CD4-positive, alpha-beta memory T cell (primary cell): ENCODE measurements at places on chromosomes 12 and 14.

DNA sequence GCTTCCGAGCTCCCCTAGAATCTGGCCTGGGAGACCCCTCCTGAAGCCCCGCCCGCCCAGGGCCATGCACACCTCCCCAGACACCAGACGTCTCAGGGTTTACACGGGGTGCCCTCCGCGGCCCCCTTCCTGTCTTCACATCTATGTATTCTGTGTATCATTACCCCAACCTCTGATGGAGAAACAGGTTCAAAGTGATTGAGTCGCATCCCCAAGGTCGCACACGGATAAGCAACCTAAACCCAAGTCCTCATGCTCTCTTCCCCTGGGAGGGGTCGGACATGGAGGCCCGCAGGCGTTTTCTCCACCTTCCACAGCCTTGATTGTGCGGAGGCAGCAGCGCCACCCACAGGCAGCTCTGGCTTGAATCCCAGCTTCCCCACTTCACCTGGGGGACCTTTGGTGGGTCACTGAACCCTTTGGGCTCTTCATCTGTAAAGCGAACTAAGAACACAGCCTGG is 237.3 kb downstream of the BCL11B start:
- DNase-seq, result no peak

GRCh38 chr14:58298477-58299400 is at the start of gene ARID4A:
Gene ARID4A, plus strand, starts transcription at chr14:58298555. Its CDS starts 1,300 bp downstream, at chr14:58299855.
- peak; percentile 35 for DNase-seq

DNA sequence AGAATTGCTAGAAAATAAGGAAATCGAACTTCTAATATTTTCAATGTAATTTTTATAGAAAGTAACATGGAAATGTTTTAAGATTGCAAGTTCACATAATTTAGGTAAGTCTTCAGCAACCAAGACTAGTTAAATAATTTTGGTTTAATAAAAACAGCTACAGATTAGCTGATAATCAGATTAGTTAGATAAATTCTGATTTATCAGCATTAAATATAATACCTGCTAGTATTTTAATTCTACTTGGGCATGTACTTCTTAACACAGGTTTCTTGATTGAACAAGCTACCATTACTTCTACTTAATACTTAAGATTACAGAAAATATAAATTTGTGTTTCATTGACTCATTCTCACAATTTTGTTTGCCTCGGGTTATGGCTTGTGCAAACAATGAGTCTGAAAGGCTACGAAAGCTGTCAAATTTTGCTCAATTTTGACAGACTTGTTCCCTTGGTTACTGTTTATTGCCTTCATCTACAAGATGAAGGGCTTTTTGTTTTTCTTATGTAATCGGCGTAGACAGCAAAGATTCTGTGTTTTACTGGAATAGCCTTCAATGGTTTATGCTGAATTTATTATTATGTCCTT is 116.1 kb upstream of the NUDT4 start:
- DNase-seq, result no peak

GRCh38 chr12:69639400-69640016 is 28.8 kb upstream of the LRRC10 start:
- peak; percentile 49 for DNase-seq

DNA sequence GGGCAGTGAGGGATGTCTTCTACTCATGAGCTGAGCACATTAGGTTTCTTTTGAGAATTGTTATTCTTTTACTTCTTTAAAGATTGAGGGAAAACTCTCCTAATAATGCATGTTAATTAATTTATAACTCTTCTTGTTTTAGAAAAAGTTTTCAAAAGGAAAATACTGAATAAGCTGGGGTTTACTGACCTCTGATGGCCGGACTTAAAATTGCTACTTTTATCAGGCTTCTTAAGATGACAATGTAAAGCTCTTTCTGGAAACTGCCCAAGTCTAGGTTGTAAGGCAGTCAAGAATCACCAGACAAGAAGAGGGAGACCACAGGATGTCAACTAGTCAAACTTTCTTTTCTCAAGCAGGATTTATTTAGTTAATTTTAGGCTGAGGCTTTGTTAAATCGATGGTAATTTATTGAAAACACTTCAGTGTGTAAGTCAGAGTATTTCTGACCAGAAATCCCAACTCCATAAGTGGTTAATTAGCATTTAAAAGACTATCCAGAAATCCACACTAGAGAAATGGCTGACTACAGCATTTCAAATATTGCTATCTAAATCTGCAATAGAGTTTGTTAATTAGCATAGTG is 82.1 kb downstream of the AVPR1A start:
- no peak for DNase-seq

- no peak for DNase-seq
Observed at GRCh38 chr12:93247313-93247991, 130.3 kb upstream of the NUDT4 start.

DNA sequence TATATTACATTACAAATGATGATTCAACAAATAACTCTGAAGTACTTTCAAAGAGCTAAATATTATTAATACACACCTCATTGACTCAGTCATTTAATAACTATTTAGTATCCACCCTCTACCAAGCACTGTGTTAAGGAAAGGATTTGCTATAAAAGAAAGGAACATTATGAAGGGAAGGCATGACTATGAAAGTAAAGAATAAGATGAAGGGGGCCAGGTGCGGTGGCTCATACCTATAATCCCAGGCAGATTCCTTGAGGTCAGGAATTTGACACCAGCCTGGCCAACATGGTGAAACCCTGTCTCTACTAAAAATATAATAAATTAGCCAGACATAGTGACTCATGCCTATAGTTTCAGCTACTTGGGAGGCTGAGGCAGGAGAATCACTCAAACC is 107.9 kb downstream of the PLCZ1 start:
- no peak for DNase-seq

GRCh38 chr12:46945591-46945990 is 119.8 kb upstream of the SLC38A4 start:
- no peak for DNase-seq

- DNase-seq, result no peak
Observed at GRCh38 chr12:114614040-114614439, 69.9 kb downstream of the TBX3 start.

- no peak for DNase-seq
Observed at GRCh38 chr12:26116829-26117715, 7.8 kb downstream of the BHLHE41 start.

DNA sequence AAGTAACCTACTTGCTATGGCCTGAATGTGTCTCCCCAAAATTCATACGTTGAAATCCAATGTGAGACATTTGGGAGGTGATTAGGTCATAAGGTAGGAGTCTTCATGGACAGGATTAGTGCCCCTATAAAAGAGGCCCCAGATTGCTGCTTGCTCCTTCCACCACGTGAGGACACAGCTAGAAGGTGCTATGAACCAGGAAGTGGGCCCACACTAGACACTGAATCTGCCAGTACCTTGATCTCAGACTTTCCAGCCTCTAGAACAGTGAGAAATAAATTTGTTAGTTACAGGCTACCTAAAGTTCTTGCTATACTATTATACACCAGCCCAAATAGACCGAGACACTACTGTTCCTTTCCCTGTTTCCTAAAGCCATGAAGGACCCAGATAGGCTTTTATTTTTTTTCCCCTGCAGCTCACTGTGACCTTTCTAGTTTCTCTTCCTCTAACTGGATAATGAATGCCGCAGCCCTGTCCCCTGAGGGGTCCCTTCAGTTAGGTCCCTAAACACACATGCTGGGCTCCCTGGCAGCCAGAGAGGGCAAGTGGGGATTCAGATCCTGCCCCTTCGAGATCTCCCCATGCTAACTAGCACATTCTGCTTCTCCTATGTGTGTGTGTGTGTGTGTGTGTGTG is 19.3 kb downstream of the SLC25A3 start:
- no peak for DNase-seq

DNA sequence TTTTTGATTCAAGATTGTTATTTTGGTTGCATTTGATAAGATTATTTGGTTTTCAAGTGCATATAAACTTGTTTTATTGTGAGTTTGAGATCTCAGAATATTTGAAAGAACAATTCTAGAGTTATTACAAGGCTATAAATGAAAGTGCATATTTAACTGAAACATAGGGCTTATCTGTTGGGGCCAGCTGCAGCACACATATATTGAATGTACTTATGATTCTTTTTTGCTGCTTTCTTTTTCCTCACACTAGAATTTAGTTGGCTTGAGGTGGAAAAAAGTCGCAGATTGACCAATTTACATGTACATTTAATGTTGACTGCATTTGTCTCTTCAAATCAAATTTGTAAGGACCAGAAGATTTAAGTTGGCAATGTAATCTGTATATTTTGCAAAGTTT is 88.0 kb downstream of the PCNX1 start:
- no peak for DNase-seq

DNA sequence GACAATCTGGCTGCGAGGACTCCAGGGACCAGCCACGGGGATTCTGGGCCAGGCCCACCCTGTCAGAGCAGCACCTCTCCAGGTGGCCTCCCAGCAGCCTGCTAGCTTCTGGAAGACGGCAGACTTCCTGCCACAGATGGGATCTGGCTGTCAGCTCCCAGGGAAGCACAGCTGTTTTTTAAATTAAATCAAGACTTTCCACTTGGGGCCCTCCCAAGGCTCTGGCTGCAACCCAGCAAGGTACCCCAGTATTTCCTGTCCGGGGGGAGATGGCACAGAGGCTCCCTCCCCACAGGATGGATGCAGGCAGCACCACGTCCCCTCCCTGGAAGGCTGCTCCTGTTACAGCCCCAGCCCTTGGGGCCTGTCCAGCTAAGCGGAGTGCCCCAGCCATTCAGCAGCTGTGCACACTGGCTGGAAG is 56.9 kb downstream of the ACTN1 start:
- DNase-seq, result no peak

DNA sequence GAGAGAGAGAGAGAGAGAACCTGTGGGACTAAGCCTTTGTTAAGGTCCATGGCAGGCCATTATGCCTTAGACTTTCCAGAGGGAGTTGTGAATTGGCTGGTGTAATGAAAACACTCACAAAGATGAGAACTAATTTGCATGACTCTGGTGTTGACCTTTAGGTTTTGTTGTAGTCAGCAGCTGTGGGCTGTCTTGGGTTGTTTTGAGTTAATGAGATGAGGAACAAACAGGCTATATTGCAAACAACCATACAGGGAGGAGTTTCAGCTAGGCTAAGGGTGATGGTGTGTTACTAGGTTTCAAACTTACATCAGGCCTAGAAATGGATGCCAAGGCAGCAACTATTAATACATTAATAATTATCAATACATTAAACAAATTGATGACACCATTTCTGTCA is 26.3 kb downstream of the ATXN7L3B start:
- DNase-seq, result no peak

- no peak for DNase-seq
Observed at GRCh38 chr14:79841433-79841832, 369.9 kb downstream of the DIO2 start.

- no peak for DNase-seq
Observed at GRCh38 chr12:109264095-109264942, 44.8 kb downstream of the FOXN4 start.

- no peak for DNase-seq
Observed at GRCh38 chr14:83826838-83827237, 1703.1 kb upstream of the FLRT2 start.

DNA sequence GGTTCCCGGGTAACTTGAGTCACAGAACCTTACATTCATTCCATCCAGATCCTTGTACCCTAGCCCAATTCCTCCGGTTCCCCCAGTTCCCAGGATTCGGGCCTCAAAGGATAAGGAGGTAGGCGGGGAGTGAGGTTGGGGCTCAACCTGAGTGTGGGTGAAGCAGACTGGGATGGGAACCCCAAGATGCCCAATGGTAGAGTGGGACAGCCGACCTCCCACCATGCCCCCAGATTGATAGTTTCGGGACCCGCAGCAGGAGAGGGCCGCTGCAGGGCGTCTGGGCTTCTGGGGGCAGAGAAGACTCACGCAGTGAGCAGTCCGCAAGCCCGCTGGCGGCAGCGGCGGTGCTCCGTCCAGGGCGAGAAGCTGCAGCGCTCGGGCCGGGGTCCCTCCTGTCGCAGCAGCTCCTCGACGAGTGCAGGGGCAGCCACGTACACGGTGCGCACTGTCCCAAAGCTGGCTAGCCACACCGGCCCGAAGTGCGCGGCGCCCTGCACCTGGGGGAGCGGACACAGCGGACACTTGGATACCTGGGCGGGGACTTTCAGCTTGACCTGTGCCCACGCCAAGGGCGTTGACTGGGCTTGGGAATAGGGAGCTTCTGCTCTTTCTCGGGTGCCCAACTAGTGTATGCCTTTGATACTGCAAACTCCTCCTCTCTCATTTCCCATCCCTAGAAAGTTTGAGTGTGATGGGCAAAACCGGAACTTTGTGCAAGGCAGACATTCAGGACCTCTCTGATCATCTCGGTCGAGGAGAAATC is 997 bp downstream of the CYP27B1 start:
- DNase-seq, result no peak

DNA sequence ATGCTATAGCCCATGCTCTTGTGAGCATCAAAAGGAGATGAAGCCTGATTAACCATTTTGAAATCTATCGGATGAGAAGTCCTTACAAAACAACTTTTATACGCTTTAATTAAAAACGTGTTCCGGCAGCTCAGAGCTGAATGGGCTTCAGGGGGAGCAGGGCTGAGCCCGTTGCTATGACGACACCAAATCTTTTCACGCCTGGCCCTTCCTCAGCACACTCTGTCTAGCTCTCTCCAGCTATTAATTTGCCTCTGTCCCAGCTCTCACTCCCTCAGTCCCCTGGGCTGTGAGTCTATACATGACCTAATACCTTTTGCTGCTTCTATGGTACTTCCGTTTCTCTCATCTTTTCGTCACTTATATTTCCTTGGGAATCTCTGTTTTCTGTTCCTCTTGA is 15.8 kb downstream of the FOXA1 start:
- no peak for DNase-seq

DNA sequence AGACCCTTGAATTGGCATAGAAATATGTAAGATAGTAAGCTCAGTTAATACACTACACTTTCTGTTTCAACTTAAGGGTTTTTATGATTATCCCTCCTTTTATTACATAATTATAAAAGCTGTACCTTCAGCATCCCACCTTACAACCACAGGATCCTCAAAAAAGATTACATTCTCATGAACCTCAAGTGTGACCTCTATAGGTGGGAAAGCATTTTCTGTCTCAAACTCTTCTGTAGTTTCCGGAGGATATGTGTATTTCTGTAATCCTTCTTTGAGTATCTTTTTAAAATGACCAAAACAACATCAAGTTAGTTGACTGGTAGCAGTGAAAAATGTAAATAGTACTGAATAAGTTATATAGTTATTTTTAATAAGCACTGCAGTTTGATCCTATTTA is 75.9 kb downstream of the DNAI7 start:
- no peak for DNase-seq

DNA sequence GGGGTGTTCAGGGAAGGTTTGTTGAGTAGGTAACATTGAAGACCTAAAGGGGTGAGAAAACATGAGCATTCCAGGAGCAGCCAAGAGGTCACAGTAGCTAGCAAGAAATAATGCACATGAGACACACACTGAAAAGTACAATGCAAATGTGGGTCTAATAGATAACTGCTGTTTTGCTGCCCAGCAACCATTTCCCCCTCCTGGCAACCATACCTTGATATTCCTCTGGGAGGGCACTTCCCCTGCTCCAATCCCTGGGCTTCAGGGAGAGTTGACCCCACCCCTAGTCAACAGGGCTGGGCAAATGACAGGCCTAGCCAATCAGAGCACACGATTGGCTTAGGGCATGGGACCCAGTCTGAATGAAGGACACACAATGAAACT is 8.5 kb upstream of the ACTN1 start:
- DNase-seq, result no peak
